Trophoblast cell (in vitro differentiated cells and primary cell): ENCODE measurements at places on chromosomes 11 and 22.

- no peak for DNase-seq
Observed at GRCh38 chr11:85029964-85030363, 597.2 kb downstream of the DLG2 start.

- no peak for DNase-seq
Observed at GRCh38 chr11:72535194-72535547, 100.8 kb upstream of the CLPB start.

DNA sequence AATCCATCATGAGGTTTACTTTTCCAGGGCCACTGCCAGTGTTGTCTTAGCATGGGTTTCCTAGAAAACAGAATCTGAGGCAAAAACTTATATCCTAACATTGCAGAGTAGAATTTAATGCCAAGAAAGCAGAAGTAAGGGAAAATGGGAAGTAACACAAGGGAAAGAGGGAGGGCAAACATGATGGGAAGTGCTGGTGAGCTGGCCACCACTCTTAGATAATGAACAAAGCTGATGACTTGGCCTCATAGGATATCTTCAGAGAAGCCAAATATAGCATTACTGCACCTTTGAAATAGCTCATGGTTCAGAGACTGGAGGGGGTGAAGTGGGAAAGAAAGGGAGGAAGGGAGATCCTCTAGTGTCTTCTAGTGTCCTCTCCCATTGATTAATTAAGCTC, 24.8 kb upstream of the CALCB start:
- DNase-seq: no peak

- DNase-seq: no peak
Observed at GRCh38 chr11:95132956-95133355, 43.3 kb downstream of the ENDOD1 start.

GRCh38 chr11:36333468-36333867, 37.4 kb downstream of the PRR5L start:
- no peak for DNase-seq

DNA sequence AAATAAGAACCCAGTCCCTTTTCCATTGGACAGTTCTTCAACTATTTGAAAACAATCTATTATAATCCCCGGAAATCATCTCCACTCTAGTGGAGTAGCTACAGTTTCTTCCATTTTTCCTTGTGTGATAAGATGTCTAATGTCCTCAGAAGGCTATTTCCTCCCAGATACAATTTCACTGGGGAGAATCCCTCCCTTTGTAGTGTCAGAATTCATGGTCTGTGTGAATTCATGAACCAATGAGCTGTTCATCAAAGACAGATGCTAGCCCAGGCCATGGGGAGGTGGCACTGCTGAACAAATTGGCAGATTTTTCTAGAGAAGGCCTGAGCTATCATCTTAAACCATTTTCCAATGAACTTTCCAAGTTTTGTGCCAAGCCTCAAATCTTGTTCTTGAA, 45.4 kb downstream of the MPPED2 start:
- DNase-seq: no peak

DNA sequence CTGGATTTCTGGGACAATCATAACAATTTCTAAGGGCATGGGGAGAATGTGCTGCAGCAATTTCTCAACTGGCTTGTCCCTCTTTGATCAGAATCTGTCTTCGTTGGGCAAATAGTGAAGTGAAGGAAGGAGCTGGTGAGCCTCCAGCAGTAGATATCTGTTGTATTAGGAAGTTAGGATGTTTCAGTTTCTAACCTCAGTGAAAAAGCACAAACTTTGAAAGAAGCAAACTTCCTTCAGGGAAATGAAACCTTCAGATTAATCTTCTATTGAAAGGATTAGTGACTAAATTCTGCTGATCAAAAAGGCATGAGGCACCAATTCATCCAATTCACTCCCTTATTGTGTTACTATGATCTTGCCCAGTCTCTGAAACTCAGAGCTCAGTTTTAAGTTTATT, 24.3 kb downstream of the LMO2 start:
- no peak for DNase-seq

DNA sequence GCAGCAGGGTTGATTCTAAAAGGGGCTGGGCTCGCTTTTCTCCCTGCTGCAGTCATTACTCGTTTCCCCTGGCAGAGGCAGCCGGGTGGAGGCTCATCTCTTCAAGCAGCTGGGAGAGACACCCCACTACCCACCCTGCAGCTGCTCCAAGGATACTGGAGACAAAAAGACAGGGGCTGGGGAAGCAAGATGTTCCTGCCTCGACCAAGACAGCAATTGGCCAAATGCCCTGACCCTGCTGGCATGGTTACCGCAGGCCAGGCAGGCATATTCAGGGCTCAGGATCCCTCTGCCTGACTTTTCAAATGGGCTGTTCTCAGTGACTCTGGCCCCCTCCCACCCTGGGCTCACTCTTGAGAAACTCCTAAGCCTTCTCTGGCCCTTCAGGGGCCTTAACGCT, 6.8 kb upstream of the RGL4 start:
- no peak for DNase-seq

DNA sequence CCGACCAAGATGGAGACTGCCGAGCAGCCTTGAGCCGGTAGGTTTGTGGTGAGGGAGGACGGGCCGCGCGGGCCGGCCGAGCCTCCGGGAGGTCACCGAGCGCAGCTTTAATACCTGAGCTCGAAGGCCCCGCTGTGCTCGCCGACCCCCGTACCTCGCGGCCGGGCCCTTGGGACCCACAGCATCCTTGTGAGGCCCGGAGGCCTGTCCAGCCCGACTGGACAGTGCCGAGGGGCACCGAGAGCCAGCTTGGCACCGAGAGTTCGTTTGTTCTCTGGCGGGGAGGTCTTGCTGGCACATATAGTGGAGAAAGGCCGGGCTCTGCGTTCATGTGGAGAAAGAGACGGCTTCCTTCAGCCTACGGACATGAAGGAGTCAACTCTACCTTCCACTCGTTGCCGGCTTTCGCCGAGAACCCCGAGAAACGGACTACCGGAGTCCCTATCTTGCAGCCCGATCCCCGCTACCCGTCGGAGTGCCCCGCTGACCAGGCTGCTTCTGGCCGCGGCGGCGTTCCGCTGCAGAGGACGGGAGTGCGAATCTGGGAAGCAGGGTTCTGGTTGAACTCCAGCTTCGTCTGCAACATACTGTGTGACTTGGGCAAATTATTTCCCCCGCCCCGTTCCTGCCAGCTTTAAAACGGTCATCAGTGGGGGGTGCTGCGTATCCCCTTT, 349 bp downstream of the TSSC4 start:
- no peak for DNase-seq
